HFFc6 (cell line): ENCODE measurements at places on chromosomes 2 and 18. TPM values are rescaled to one million over a fixed set of nuclear protein-coding genes. Genes with fewer than 3 reads are reported as not detected.

DNA sequence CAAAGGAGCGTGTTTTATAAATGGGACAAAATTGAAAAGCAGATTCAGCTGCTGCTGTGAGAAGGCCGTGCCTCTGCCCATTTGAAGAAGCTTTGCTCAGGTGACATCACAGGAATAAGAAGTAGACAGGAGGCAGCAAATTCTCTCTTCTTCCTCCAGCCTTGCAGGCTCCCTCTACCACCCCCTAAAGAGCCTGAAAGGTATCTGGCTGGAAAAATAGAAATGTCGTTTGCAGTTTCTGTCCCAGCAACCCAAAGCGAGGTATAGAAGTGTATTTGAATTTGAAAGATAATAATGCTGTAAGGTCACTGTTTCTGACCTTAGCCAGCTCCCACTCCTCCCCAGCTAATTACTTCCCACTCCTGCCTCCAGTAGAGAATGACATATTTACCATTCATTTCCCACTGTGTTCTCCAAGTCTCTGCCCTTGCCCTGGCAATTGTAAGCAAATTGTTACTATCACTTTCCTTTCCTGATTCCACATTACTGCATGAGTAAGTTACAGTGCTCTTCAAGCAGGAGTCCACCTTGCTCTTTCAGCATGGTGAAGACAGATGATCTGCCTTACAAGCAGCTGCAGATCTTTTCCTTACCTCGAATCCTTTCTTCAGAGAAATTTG is 56.8 kb upstream of the RASGRP3 start:
- no peak overlapping the region for H3K4me3 ChIP-seq
- peaks cover 56% of the 10 kb centered on the region for H3K4me1 ChIP-seq
- H3K36me3 ChIP-seq, result peaks cover 11% of the 10 kb centered on the region
- H3K27me3 ChIP-seq, result no peaks in the 10 kb centered on the region
- no peak for DNase-seq

DNA sequence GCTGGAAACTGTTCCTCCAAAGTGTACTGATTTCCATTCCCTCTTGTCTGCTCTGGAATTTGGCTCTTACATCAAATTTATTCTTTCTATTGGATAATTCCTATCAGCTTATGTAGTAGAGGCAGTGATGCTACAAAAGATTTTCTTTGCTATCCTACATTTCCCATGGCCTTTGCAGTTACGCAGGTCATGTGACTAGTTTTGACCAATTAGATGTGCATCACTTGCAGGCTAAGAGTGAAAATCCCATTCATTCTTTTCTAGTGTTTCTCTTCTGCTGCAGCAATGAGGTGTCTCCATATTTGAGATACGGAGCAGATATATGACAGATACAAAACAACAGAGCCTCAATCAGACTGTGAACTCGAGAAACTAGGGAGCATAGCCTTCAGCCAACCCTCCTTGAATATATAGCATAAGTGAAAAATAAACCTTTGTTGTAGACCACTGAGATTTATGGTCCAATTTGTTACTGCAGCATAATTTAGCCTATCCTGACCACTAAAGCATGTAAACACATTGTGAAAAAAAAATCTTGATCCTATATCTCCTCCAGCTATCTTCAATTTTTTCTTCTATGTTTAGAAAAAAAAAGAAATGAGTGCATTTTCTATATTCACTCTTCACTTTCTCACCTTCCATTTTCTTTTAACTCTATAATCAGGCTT is 102.0 kb downstream of the HNMT start:
- no peak for DNase-seq
- no peak overlapping the region for H3K4me3 ChIP-seq

GRCh38 chr2:181474222-181474881 is 17.2 kb downstream of the ITGA4 start:
- H3K4me1 ChIP-seq, result peaks cover 36% of the 10 kb centered on the region
- H3K36me3 ChIP-seq, result peaks cover 23% of the 10 kb centered on the region
- no peaks in the 10 kb centered on the region for H3K27me3 ChIP-seq
- H3K27ac ChIP-seq, result no peak overlapping the region

KCNE4 gene
- 5.0 to 9.3 TPM (median 6.5 TPM) in 3 replicates for total RNA-seq

DNA sequence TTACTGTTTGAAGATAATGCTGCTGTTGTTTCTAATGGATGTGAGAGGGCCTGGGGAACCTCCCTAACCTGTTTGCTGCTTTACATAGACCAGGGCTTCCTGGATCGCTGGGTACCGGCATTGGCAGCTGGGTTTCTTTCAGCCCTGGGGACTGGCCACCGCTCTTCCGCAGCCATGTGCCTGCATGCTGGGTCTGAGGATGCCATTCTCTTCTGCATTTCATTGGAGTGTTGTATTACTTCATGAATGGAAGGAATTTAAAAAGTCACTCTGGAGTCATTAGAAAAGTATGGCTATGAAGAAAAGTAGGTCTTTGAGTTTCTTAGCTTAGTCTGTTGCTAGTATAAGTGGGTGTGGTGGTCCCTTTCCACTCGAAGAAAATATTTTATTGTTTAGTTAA is 107.3 kb upstream of the MGAT5 start:
- peaks cover 76% of the 10 kb centered on the region for H3K4me1 ChIP-seq
- H3K36me3 ChIP-seq, result peaks cover 40% of the 10 kb centered on the region
- peak; percentile 58 for DNase-seq
- H3K4me3 ChIP-seq, result peak overlapping the region; percentile 27

- DNase-seq, result no peak
- no peaks in the 10 kb centered on the region for H3K36me3 ChIP-seq
- peaks cover 20% of the 10 kb centered on the region for H3K4me1 ChIP-seq
- peaks cover 36% of the 10 kb centered on the region for H3K27me3 ChIP-seq
Observed at GRCh38 chr2:11535899-11536344, 2.1 kb downstream of the GREB1 start.

- H3K4me1 ChIP-seq, result peaks cover 28% of the 10 kb centered on the region
- H3K36me3 ChIP-seq, result no peaks in the 10 kb centered on the region
- H3K27me3 ChIP-seq, result peaks cover 36% of the 10 kb centered on the region
- H3K27ac ChIP-seq, result no peak overlapping the region
- H3K4me3 ChIP-seq, result no peak overlapping the region
- DNase-seq, result peak; percentile 9
Observed at GRCh38 chr2:15733867-15734673, 142.4 kb downstream of the DDX1 start.
